Neuronal stem cell (in vitro differentiated cells): ENCODE measurements at places on chromosomes 4 and X.

GRCh38 chrX:149716632-149717031 is 4.8 kb downstream of the MAGEA11 start:
- no peak for DNase-seq

GRCh38 chr4:25888781-25889180 is 25.2 kb upstream of the SMIM20 start:
- no peak for DNase-seq

GRCh38 chr4:75142382-75142781 is 209.5 kb downstream of the PARM1 start:
- DNase-seq, result no peak

DNA sequence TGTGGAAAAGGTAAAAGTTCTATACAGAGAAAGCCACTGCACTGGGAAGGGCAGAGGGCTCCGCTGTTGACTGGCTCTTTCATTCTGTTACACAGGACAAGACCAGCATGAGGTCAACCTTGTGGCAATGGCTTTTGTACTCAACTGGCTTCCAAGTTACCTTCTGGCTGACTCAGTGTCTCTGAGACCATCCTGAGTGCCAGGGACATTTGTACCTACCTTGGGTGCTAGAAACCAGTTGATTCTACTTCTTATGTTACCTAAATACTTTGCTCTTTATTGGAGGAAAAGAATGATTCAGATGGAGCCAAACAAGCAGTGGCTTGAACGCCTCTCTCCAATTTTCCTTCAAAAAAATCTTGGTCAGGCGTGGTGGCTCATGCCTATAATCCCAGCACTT is 123.2 kb downstream of the RBM47 start:
- no peak for DNase-seq

DNA sequence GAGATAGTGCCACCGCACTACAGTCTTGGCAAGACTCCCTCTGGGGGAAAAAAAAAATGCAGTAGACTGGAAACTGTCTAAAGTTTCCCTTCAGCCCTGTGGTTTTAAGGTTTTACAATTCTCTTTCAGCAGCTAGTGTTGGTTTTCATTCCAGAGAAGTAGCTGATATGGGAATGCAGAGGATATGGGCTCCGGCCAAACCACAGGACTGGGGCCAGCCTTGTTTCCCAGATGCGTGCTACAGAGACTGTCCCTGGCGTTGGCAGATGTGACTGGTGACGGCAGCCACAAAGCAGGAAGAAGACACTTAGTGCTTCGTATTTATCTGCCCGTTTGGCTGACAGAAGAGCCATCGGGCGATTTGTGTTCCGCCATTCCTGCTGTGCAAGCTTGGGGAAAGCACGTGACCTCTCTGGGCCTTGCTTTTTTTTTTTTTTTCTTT is 43.2 kb downstream of the ZBTB49 start:
- DNase-seq, result no peak
